D341Med (cell line): ENCODE measurements at places on chromosomes 7 and 10.

GRCh38 chr7:3955026-3955425 lies 654.0 kb downstream of the SDK1 start:
- no peak for DNase-seq

DNA sequence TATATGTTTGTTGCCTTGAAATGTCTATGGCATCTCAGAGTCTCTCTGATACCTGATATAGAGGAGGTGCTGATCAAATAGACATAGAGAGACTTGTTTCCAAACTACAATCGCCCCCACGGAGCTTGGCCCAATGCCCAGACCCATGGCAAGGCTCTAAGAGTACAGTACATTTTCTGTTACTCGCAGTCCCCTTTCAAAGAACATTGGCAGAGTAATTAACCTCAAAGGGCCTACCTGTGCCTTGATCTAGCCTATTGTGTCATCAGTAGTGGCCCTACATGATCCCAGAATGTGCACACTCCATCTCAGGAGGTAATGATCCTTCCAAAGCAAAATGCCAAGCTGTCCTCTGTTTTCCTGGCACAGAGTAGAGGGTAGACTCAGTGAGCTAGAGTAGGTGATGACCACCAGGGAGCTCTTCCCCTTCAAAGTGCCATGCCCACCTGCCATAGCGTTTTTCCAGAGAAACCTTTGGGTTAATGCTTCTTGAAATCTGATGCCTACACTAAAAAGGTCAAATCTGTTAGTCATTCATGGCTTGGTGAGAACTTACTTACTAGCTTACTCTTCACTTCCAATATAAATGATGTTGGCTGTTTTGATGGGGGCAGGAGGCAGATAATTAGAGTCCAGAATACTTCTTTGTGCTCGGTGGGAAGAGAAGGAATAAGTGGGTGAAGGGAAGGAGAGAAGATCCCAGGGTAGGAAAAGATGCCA lies 41.2 kb upstream of the ACSL5 start:
- DNase-seq = no peak

GRCh38 chr7:27182285-27182841 lies 2.7 kb downstream of the HOXA11 start:
- DNase-seq = no peak

GRCh38 chr10:32963096-32963495 lies 5.1 kb upstream of the ITGB1 start:
- DNase-seq = no peak

DNA sequence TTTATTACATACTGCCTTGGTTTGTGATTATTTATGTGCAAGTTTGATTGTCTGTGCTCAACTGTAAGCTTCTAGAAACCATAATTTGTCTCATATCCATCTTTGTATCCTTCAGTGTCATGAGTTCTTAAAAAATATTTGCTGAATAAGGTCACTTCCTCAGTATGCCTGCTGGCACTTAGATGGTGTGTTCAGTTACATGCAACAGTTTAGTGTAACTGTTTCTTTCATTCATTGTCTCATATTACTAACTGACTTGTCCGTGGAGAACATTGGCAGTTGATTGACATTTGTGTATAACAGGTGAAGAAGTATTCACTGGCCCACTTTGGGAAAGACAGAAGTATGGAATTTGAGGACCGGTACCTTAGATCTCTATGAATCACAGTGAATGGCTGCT lies 236.9 kb downstream of the PRKG1 start:
- DNase-seq = no peak

GRCh38 chr10:3468919-3469638 lies 296.5 kb upstream of the PITRM1 start:
- DNase-seq = no peak

GRCh38 chr7:117145333-117145732 lies 177.5 kb downstream of the WNT2 start:
- DNase-seq = no peak

GRCh38 chr10:94344522-94345122 lies 18.1 kb downstream of the NOC3L start:
- no peak for DNase-seq

DNA sequence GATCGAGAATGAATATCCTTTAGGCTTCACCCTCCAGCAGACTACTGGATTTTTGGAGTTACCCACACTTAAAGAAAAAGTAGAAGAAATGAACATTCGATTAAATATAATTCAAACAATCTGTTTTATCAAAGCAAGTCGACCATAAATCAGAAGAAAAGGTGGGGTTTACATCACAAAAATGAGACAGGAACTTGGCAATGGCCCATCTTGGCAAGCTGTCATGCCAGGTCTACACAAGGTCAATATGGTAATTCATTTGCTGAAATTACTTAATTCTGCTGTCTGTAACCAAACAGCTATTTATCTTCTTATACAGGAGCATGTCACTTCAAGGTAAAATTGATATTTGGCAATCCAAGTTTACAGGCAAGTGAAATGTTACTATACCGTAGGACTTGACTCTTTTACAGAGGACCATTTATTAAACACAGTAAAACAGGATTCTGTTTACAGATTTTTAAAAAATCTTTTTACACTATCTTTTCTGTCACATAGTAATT lies 640.6 kb upstream of the NRP1 start:
- DNase-seq = no peak

- no peak for DNase-seq
Observed at GRCh38 chr10:32786968-32787367, 171.1 kb downstream of the ITGB1 start.

DNA sequence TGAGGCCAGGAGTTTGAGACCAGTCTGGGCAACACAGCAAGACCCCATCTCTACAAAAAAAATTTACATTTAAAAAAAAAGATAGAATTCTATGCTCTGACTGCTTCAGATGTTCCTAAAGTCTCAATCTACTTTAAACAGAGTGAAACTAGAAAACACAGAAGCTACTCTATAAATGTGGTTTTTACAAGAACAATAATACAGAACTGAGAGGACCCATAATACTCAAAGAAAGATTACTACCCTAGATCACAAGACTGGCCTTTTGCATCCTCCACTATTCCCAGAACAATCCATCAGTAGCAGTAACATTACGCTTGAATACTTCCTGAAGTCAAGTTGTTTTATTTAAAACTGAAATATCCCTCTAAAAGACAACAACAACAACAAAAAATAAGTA lies 119.4 kb downstream of the ZFAND4 start:
- DNase-seq = no peak

DNA sequence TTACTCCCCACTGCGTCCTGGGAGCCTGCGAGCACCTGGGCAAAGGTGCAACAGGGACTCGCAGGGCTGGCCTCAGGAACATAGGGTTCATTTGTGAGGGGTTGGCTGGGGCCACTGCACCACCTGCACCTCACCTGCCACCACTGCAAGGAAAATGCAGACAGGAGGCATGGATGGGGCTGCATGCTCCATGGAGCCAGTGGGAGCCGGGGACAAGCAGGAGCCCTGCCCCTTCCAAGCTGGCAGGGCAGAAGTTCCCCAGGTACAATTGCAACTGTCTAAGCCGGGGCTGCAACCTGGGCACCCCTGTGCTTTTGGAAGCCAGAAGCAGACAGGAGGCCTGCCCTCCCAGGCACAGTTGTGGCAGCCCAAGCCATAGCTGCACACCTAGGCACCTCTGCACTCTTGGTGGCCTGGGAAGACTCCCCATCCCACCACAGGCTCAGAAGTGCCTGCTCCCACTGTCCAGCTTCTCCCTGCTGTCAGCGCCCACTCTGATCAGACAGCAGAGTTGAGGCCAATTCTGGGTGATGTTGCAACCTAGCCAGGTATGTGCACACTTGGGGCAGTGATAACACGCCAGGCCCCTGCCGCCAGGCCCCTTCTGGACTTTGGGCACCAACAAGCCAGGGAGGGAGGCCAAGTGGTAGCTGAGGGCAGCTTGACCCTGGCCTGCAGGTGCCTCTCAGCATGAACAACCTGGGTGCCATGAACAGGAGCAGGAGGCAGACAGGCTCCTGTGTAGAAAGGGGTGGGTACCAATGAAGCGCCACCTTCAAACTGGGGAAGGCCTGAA lies 58.2 kb downstream of the TMEM106B start:
- no peak for DNase-seq

DNA sequence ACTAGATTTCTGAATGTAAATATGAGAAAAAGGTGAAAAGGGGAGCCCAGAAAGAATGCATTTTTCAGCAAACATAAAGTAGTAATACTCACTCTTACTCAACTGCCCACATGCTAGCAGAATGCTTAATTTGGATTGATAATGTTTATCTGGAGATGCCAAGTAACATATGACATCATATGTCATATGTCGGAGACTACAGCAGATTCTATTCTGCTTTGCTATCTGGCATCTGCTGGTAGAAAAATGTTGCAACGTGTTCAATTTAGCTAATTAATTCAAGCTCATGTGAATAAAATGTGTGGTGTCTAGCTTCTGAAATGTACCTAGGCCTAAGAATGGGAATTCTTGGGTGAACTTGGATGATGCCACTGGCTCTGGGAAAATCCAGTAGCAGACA lies 4.5 kb downstream of the BBIP1 start:
- no peak for DNase-seq

DNA sequence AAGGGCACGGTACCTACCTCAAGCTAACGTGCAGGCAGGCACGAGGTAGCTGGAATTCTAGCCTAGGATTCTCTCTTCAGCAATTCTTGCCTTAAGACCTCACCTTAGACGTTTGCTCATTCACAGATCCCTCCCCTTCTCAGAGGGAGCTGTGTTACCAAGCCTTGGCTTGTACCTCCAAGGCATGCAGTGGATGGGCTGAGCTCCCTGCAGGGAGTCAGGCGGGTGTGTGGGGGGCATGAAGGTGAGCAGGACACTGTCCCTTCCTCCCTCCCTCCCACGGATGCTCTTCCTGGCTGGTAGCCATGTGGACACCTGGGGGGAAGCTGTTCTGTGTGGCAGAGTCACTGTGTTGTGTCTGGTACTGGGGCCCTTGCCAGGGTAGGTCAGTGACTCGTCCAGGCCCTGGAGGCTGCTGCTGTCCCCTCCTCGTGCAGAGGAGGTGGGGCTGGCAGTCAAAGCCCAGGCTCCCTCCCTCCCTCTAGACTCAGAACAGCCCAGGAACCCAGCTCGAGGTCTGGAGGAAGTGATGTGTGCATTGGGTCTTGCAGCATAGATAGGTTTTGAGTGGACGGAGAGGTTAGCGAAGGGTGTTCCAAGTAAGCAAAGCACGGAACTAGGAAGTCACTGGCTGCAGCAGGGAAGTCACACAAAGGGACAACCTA lies 222.2 kb upstream of the SH2B2 start:
- DNase-seq = no peak

- DNase-seq = no peak
Observed at GRCh38 chr10:80203835-80204676, 1.3 kb downstream of the ANXA11 start.

DNA sequence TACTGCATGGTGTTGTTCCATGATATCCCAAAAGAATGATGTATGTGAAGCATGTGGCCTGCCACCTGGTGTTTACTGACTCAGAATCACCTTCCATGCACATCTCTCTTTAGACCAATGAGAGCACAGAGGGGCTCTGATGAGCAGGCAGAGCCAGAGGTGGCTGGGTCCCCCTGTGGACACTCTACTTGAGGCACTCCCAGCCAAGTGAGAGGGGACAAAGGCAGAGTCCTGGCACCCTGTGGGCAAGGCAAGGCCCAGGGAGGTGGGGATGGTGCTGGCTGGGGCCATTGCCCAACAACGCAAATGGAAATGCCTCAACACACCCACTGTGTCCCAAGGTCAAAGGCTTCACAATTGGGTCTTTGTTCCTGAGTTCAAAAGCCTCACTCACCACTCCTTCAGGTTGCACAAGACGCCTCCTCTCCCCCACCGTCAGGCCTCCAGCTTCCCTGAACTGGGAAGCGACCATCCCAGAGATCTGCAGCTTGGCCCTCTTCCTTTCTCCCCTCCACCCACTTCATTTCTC lies 164.6 kb downstream of the NEURL1 start:
- no peak for DNase-seq

DNA sequence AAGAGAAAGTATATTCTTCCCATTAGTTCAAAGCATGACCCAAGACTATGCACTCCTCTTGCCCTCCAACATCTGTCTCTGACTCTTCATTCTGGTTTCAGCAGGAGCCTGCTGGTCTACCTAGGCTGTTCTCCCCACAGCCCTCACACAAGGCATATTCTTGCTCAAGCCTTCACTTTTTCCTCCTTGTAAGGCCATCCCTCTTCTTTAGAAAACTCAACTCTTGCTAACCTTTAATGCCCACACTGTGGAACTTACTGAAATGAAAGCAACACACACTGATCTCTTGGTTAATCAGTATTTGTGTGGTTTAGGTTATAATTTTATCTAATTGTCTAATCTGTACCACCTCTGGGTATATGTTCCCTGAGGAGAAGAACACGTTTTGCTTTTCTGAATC lies 75.8 kb downstream of the PRKCQ start:
- DNase-seq = no peak

- no peak for DNase-seq
Observed at GRCh38 chr10:132774902-132775863, 10.8 kb downstream of the NKX6-2 start.
